NCI-H1694 treated with DMSO at 0.1 percent for 48 hours (cell line): ENCODE measurements at places on chromosomes 2 and 18.

GRCh38 chr2:86603905-86604304 lies 19.8 kb downstream of the RNF103 start:
- no peak for DNase-seq

DNA sequence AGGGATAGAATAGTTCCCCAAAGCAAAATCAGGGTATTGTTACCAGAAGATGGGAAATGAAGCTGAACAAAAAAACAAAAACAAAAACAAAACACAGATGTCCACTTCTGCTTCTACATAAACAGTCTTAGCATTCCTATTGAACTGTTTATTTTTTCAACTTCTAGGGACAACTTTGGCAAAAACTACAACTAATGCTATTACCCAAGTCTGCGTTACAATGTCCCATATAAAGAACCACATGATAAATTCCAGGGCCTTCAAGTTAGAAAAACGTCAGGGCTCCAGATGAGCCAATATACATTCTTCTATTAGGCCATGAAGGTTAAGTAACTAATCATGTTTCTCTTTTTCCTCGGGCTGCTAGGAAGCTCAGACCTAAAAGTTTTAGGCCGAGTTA lies 16.9 kb downstream of the PID1 start:
- DNase-seq = no peak

GRCh38 chr2:46813020-46813415 lies 102.6 kb downstream of the MCFD2 start:
- DNase-seq = no peak

GRCh38 chr18:43277164-43277600 lies at the start of gene SYT4:
Gene SYT4, minus strand, starts transcription at chr18:43277490. Its CDS starts 209 bp downstream, at chr18:43277281.
- DNase-seq = peak; percentile 51

DNA sequence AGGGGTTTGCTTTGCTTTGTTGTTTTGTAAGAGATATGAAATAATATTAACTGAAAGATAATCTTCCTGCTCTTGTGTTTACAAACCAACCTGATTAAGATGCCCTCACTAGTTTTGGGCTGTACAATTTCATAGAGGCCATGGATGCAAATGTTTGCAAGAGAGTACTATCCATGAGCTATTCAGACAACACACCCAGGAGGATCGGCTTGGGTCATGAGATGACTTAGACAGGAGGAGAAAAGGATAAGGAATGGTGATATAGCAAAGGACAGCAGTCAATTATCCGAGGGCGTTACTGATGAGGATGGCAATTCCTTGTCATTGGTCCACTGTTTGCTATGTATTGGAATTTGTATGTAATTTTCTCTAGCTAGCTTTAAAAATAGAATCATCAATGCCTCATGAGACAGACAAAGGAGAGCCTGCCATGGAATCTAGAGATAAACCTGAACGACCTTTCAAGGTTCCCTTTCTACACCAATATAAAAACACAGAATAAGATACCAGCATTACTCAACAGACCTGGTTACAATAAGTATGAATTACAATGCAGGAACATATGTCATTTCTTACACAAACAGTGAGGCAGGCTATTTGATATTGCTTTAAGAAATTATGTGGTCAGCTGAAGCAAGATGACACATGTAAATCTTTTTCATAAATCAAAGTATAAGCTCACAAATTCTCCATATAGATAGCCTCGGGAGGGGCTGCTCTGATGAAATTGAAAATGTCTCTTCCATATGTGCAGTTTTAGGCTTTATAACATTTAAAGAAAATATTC lies 54.4 kb upstream of the SOS1 start:
- DNase-seq = no peak

DNA sequence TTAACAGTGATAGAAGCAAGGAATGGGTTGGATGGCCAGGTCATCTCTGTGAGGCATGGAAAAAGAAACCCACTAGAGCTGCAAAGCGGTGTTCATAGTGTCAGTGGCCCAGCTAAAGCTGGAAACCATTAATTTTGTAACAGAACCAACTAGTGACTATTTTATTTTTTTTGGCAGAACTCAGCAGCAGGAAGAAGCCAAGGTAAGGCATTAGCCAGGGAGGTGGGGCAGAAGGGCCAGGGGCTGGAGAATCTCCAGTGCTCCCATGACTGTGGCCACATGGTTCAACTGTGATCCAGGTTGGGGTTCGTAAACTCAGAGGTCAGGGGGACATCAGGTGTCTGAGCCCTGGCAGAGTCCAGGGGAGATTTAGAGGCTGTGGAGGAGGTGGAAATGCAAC lies 25.9 kb upstream of the YES1 start:
- no peak for DNase-seq

DNA sequence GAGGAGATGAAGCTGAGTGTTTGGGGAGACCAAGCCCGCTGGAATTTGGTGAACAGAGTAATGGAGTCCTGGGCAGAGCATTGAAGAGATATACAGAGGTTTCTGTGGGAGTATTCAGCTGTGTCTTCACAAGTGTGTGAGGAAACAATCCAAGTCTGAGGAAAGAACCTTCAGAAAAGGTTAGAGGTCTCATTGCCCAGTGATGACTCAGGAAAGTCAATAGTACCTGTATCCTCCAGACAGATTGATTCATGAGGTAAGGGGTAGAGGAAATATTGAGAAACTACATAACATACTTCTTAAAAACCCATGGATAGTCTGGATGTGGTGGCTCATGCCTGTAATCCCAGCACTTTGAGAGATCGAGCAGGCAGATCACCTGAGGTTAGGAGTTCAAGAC lies 392.3 kb downstream of the GALNT13 start:
- DNase-seq = no peak

GRCh38 chr2:200380833-200381542 lies 74.5 kb downstream of the SPATS2L start:
- DNase-seq = no peak

GRCh38 chr2:69086466-69086865 lies 73.5 kb downstream of the ANTXR1 start:
- no peak for DNase-seq

DNA sequence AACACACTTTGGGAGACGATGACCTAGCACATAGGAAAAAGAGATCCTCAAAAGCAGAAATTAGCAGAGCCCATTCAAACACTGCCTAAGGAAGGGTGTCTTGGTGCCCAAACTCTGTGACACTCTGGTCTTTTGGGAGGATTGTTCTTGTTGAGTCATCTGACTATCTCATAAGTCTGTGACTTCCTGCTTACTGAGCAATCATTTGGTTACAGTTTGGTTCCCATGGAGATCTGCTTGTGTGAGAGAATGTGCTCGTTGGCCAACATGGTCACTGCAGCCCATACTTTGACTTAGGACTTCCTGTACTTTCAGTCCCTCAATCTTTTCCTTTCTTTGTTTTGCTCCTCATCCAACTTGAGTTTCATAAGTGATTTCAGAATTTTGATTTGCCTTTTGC lies 602.9 kb downstream of the NYAP2 start:
- DNase-seq = no peak

GRCh38 chr2:83172841-83173240 lies 1286.2 kb downstream of the SUCLG1 start:
- DNase-seq = no peak

DNA sequence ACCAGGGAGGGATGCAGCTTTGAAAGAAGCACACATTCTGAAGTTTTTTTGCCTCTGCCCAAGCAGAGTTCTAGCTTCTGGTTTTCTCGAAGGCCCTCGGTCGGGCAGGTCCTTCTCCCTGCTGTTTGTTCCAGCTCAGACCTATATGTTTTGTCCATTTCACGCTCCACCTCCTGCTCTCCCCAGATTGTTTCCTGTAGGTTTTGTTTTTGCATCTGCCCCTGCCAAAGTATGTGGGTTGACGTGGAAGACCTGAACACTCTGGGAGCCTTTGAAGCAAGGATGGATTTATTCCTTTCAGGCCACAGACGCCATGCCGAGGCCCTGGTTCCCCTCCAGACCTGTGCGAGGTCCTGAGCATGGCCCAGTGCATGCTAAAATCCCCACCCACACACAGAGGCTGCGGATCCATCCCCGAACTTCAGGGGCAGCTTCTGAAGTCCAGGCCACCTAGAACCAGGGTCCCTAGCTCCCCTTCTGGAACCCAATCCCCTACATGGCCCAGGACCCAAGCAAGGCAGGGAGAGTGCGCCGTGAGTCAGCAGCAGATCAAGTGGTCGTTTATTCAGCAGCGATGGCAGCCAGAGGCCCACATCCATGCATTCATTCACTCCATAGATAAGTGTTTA lies 205.4 kb downstream of the KLHL29 start:
- no peak for DNase-seq

DNA sequence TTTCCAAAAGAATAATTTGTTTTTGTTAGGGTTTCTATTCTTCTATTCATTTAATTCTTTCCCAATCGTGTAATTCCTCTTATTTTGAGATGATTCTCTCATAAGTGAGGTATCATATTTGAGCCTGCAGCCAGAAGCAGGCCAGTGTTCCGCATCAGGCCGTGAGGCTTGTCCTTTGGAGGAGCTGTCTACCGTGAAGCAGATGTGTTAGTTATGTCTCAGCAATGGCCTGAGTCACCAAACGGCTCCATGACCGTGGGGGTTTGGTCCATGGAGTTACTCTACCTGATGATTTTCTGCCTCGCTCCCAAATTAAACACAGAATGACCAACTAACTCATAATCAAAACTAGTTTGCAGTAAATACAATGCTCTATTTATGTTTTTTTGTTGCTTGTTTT lies 64.2 kb upstream of the TMEM87B start:
- DNase-seq = no peak

DNA sequence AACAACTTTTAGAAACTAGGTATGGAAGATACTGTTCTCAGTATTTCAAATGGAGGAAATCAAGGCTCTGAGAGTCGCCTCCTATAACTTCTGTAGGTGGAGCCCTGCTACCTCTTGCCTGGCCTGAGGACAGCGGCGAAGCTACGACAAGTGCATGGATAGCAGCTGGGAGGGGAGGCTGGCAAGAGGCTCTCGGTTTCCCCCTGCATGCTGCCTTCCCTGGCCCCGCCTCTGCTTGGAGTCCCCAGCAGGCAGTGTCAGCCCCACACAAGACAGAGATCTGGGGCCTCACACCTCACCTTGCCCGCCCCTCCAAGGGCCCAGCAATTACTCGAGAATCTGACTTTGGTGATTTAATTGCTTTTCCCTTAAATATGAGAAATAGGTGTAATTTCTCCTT lies 107.6 kb upstream of the POU3F3 start:
- DNase-seq = no peak

- no peak for DNase-seq
Measured at GRCh38 chr2:46451131-46451711, 28.1 kb upstream of the TMEM247 start.

DNA sequence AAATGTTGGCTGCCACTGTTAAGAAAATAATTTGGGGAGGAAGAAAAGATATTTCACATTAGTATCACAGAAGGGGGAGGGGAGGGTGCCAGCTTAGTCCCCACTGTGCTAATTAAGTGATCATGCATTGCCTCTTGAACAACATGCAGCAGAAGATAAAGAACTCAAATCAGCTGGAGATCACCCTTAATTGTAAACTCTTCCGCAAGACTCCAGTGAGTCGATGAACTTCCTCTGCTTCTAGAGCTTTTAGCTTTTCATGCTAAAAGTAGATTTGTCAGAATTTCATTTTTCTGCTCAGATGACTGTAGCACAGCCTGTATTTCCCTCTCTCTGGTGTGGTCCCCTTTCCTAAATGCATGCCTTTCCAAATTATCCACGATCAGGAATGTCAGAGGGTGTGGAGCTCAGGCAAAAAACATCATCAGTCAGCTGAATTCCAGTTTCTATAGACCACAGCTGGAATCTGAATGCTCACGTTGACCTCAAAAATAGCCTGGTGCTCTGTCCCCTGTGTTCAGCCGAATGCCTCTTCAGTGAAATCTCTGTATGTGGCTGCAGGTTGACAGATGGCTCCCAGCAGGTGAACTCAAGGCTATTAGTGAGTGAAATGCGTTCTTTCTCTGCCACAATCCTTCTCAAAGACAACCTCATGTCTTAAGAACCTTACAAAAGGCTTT lies 156.8 kb upstream of the UNC80 start:
- no peak for DNase-seq

DNA sequence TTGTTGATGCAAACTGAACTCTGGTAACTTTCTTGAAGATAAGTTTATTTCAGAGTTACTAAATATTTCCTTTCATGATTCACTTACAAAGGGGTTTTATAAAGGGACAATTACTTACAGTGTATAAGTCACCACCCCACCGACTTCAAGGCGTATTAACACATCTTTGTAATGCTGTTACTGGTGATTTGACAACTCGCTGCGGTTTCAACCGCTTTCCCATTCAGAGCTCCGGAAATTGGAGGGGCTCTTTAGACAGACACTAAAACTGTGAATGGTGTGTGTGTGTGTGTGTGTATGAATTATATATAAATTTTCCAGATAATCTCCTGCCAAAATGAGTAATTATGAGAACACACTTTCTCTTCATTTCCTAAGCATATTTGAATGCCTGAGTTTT lies 4.9 kb downstream of the TM4SF20 start:
- no peak for DNase-seq

- no peak for DNase-seq
Measured at GRCh38 chr2:59295524-59296162, 1054.5 kb upstream of the FANCL start.

DNA sequence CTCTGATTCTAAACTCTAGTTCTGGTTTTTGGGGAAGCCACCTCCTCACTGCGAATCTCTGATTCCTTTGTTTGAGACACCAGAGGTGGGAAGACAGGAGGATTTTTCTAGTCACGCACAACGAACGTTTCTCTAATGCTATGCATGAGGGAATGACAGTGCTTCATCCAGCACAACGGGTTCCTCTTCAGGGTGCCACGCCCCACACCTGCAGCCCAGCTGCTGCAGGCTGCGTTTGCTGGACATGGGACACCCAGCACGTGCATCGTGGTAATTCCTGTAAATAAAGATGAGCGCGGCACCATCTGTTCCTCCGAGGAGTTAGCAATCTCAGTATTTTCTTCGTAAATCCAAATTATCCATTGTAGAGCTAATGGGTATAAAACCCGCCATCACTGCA lies 37.5 kb upstream of the TPO start:
- DNase-seq = no peak

DNA sequence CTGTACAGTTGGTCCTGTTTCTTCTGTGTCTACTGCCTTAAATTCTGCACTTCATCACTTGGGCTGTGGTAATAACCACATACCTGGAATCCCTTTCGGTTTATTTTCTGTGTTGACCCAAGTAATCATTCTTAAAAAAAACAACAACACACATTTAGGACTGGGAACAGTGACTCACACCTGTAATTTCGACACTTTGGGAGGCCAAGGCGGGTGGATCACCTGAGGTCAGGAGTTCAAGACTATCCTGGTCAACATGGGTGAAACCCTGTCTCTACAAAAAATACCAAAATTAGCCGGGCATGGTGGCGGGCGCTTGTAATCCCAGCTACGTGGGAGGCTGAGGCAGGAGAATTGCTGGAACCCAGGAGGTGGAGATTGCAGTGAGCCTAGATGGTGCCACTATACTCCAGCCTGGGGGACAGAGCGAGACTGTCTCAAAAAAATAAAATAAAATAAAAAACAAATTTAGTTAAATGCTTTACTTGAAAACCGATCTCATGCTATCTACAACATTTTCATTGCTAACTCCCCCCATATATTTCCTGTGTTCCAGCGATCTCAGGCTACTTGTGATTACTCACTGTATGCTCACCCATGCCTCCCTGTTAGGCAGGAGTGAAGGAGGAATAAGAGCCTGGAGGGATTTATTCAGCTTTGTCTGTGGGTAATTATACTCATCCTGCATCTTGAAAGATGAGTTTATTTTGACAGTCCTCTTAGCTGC lies 18.2 kb downstream of the ACSL3 start:
- no peak for DNase-seq

GRCh38 chr2:63581298-63581961 lies 6.8 kb downstream of the WDPCP start:
- DNase-seq = no peak

- DNase-seq = no peak
Measured at GRCh38 chr2:43469094-43469493, 126.7 kb downstream of the THADA start.
